ENCODE measurements at places on chromosomes 3 and 15.

DNA sequence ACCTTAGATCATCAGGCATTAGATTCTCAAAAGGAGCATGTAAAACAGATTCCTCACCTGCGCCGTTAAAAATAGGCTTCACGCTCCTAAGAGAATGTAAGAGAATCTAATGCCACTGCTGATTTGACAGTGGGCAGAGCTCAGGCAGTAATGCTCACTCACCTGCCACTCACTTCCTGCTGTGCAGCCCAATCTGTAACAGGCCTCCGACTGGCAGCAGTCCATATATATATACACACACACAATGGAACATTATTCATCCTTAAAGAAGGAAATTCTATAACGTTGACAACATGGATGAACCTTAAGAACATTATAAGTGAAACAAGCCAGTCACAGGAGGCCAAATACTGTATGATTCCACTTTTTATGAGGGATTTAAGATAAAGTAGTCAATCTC is 24.5 kb downstream of the ZNF148 start:
- DNase-seq, result no peak

- DNase-seq, result no peak
Measured at GRCh38 chr3:174206607-174207192, 652.4 kb upstream of the NAALADL2 start.

DNA sequence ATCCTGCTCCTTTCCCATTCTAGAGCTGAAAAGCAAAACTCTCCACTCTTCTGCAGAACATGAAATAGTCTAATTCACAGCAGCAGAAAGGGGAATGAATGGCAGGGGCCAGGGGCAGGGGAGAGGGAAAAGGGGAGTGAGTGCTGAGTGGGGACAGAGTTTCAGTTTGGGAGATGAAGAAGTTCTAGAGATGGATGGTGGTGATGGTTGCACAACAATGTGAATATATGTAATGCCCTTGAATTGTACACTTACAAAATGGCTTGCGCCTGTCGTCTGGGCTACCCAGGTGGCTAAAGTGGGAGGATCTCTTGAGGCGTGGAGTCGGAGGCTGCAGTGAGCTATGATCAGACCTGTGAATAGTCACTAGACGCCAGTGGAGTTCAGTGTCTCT is 78.5 kb upstream of the MEF2A start:
- no peak for DNase-seq

DNA sequence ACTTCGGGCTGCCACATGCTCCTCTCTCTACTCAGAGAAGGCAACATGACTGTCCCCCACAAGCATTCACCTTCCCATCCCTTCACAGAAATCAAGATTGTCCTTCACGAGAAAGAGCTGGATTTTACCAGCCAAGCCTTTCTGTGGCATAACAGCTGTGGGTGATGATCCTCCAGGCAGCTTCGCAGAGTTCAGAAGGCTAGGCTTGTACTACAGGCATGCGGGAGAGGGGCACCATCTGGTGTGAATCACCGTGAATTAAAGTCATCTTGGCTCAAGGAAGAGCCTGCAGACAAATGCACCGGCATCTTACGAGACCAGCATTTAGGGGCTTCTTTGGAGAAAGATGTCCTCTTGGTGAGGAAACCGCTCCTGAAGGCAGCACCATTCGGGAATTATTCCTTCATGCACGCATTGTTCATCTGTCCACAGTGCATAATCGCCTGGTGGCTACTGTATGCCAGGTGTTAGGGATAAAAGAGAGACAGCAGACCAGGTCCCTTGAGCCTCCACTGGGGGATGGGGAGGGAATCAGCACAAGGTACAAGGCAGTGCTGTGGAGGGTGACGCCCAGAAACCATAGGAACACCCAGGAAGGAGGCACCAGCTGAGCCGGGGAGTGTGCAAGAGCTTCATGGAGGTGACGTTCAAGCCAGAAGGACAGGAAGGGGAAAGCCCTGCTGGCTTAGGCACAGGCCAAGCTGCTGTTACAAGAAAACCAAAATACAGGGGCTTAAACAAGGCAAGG is 108.6 kb downstream of the TMEM266 start:
- no peak for DNase-seq

GRCh38 chr3:191915712-191916111 is 454.7 kb downstream of the PYDC2 start:
- DNase-seq, result no peak

DNA sequence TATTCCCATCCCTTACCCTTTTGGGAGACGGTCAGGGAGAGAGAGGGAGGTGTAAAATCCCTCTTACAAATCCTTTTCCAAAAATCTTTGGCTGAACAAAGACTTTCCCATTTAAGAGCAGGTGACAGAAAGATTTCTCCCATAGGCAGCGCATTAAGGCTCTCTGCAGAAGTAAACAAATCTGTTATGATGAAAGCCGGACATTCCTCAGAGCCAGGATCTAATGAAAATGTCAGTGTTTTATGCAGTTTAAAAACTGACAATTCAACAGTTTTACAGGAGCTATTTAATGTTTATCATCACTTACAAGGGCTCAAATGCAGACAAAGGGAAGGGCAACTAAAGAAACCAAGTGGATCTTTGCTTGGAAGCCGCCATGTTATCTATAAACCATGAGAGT is 108.3 kb upstream of the WNT5A start:
- no peak for DNase-seq

DNA sequence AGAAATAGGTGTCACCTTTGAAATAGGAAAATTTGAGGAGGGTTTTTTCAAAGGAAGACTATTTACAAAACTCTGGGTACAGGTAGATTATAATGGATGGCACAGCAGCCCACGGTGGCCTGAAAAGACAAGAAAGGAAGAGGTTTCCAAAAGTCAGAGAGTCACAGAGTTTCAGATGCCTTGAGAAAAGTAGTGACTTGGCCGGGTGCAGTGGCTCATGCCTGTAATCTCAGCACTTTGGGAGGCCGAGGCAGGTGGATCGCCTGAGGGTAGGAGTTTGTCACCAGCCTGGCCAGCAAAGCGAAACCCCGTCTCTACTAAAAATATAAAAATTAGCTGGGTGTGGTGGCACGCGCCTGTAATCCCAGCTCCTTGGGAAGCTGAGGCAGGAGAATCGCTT is 35.2 kb downstream of the OSTN start:
- DNase-seq, result no peak

GRCh38 chr15:70853318-70853972 is 512 bp downstream of the LARP6 start:
- no peak for DNase-seq

GRCh38 chr15:37031198-37031597 is 69.2 kb downstream of the MEIS2 start:
- DNase-seq, result no peak

DNA sequence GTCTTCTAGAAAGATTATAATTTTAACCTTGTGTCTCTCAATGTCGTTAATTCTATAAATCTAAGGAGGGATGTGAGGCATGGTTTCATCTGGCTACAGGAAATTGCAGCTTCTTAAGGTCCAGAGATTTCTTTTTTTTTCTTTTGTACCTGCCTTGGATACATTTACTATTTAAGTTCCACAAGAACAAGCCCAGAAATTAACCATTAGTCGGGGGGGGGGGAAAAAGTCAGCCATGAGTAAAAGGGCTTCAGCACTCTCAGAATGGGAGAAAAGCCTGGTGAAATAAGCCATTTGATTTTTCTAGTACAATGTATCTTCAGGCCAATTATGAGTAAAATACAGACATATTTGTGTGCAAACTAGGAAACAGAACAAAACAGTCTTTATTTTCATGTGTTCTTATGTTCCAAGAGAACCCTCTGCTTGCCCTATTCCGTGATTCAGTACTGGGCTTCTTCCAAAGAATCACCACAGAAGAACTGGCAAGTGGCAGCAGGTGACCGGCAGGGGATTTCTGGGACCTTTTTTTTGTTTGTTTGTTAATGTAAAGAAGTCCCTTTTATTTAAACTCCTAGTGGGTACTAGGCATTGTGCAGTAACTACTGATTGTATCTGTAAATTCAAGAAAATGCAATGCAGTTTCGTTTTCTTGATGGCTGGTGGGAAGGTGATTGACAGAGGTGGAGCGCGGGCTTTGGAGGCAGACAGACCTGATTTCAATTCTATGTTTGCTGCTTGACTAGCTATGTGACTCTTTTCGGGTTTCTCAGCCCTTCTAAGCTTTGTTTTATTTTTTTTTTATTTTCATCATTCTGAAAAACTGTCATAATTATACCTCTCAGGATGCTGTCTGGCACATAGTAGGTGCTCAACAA is 82.5 kb downstream of the PEX5L start:
- no peak for DNase-seq

- no peak for DNase-seq
Measured at GRCh38 chr3:46925585-46925934, 48.0 kb downstream of the PTH1R start.

DNA sequence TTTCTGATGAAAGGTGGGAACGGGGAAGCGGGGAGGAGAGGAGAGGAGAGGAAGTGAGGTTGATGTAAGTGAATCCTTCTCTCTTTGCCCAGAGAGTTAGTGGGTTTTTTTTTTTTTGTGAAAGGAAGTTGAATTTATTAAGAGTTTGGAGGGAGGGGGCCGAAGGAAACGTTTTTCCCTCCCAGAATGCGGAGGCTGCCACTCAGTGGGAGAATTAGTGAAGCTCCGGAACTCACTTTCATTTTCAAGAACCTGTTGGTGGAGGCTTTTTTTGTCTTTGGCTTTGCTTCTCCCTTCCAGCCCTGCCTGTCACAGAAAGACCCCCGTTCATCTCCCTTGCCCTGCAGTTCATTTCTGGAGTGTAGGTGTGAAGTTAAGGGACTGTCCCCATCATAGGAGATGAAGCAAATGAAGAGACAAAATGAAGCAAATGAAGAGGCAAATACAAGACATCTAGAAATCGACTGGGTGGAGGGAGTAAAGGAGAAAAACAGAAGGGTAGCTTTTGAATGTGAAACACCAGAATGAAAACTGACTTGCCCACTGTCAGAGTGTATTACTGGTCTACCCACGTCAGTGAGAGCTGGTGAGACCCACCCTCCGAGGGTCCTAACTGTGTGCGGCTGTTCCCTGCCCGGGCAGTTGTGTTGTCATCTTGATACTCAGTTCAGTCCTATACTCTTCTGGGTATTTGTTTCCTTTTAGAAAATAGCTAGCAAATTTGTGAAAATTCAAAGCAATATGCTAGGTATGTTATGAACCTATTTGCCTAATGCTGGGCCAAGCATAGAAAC is 91.5 kb downstream of the ITPR1 start:
- DNase-seq, result peak; percentile 39

GRCh38 chr3:134850761-134851160 is 55.7 kb downstream of the EPHB1 start:
- no peak for DNase-seq

GRCh38 chr3:27034255-27034654 is 334.9 kb downstream of the NEK10 start:
- no peak for DNase-seq

GRCh38 chr3:100104817-100105413 is 9.4 kb downstream of the FILIP1L start:
- no peak for DNase-seq

- DNase-seq, result no peak
Measured at GRCh38 chr15:40412095-40412759, 6.6 kb downstream of the IVD start.

- no peak for DNase-seq
Measured at GRCh38 chr3:89571707-89572106, 464.3 kb downstream of the EPHA3 start.

GRCh38 chr3:141405025-141405424 is 36.7 kb downstream of the ZBTB38 start:
- DNase-seq, result no peak

- no peak for DNase-seq
Measured at GRCh38 chr3:51928438-51928837, 13.3 kb downstream of the RRP9 start.

GRCh38 chr3:114421204-114421603 is 127.4 kb downstream of the TIGIT start:
- DNase-seq, result no peak

DNA sequence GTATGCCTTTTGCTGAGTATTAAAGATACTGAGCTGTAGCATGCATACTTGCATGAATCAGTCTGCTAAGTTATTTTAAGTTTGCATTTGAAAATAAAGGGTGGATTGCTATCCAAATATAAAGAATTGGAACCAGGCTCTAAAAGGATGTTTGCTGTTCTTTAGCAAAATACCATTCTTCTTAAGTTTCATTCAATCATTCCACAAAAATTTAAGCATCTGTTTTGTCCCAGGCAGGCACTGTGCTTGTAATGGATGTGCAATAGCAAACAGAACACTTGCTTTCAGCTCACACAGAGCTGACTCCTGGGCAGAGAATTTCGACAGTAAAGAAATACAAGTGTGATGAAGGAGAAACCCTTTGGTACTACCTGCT is 151.1 kb downstream of the PGPEP1L start:
- DNase-seq, result no peak

- DNase-seq, result peak; percentile 79
Measured at GRCh38 chr3:31462050-31462569, 70.6 kb upstream of the STT3B start.

DNA sequence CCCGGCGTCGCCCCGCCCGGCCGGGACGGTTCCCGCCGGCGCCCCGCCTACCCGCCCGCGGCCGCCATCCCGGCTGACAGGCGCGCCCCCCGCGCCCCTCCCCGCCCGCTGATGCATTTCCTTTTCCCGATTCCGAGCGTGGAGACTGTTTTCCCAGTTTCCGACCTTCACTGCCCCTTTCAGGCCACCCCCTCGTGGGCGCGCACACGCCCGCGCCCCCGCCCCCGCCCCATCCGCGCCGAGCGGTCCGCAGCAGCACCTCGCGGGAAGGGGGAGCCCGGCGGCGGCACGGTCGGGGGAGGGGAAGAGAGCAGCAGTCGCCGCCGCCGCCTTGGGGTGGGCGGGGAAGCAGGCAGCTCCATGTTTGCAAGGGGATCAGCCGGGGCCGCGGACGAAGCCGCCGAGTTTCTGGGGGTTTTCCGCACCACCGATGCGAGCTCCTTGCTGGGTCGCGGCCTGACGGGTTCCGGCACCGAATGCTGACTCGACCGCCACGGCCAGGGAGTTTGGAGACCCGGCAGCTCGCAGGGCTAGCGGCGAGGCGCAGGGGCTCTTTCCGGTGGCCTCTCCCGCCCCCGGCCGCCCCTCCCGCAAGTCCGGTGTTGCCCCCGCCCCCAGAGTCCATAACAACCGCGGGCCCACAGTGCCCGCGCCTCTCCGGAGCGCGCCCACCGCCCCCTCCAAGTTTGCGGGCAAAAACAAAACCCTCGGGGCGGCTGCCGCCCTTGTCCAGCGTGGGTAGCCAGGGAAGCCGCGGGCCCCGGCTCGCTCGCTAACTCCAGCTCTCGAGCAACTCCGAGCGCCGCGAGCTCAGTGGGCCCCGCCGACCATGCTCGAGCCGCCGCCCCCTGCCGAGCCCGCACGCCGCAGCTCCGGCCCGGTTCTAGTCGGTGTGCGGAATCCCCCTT is 3.2 kb upstream of the SIN3A start:
- DNase-seq, result peak; percentile 87

GRCh38 chr3:112730210-112730609 is 89.3 kb upstream of the CCDC80 start:
- DNase-seq, result no peak

Measured in CD4-positive, alpha-beta T cell treated with Interleukin-17A for 1 hour (primary cell).